Left kidney (tissue), 8 donors: ENCODE measurements at places on chromosomes 1 and 21. TPM values are rescaled to one million over a fixed set of nuclear protein-coding genes. Genes with fewer than 3 reads are reported as not detected.

DNA sequence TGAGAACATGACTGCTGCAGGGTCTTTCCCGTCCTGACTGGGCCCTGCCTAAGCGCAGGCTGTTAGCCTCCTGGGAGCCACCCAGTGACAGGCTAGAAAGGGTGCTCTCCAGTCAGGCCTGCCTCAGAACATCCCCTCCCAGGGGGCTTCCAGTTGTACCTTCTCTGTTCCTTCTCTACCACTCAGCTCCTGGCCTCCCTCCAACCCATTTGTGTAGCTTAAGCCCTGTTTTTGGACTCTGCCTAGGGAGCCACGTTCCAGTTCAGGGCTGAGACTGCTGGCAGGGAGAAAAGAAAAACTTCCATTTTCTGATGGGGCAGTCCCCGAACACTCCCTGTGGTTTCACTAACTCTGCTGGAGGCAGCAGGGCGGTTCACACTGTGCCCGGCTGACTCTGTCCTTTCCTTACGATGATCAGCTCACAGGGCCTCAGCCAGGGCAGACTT is 15.3 kb upstream of the POU3F1 start:
- no peak for DNase-seq

- DNase-seq = no peak
Measured at GRCh38 chr1:224380003-224380402, 23.3 kb downstream of the CNIH4 start.

GRCh38 chr1:35674111-35674510 is 32.8 kb upstream of the PSMB2 start:
- no peak for DNase-seq

- no peak for DNase-seq
Measured at GRCh38 chr1:62070384-62071011, 124.2 kb upstream of the L1TD1 start.

GRCh38 chr1:234119431-234119830 is 215.0 kb downstream of the SLC35F3 start:
- DNase-seq = no peak

DNA sequence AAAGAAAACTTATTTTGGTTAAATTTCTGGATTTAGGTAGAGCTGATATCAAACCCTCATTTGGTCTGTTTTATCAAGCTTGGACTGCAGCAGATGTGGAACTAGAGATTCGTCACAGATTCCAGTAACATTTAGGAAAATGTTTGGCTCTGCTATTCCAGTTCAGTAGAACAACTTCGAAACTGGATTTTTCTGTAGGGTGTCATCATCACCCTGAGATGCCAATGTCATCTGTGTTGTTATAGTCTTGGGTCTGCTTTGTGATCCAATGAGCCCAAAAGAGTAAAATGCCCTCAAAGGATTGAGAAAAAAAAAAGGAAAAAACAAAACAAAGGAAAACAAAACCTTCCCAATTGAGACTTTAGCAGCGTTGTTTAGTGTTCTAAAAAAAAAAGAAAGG is 55.4 kb downstream of the LAMC2 start:
- no peak for DNase-seq

DNA sequence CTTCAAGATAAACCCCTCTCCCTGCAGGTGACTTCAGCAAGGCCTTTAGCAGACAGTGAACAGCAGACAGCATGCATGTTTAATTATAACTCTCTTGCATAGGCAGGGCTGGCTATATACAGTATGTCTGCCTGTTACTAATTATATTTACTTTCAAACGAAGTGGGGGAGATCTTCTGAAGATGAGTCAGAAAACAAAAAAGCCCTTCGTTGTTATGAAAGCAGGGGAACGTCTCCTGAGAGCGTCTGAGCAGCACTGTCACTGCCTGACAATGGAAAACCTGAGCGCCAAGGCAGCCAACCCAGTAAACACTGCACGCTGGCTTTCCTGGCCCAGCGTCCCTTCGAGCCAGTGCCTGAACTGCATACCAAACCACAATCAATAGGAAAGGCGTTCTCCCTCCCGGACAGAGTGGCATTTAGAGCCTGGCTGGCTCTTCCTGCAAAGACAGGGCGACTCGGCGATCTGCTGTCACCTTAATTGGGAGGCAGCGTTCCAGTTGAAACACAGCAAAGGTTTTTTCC is 54.1 kb downstream of the TOMM20 start:
- DNase-seq = no peak

DNA sequence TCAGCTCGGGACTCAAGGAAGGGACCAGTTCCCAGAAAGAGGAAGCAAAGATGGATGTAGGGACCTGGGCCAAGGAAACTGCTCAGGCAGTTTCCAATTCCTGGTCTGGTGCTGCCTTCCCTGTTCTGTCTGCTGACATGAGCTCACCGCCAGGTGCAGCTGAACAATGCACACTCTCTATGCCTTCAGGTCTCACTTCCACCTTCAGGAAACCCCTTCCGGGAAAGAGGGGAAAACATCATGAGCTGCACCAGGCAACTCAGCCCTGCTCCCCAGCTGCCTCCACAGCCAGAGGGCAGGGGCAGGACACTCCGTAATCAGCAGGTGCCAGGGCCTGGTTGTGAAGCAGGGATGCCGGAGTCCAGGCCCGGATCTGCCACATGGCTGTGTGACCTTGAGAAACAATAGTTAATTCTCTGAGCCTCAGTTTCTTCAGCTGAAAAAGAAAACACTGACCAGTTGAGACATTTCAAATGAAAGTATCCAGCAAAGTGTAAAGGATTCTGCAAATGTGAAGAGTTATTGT is 27.8 kb downstream of the SMIM12 start:
- no peak for DNase-seq

The DNAJC6 gene
- 6.6 TPM for polyA plus RNA-seq

The HEYL gene
- 20.6 TPM for polyA plus RNA-seq

The PCBP3 gene
- polyA plus RNA-seq = 2.0 TPM
